ENCODE measurements at places on chromosomes 1 and 21. TPM values are rescaled to one million over a fixed set of nuclear protein-coding genes. Genes with fewer than 3 reads are reported as not detected.

The WNT2B gene
- 4.0 TPM for total RNA-seq

The TATDN3 gene
- total RNA-seq = 15.8 TPM

The TAS1R3 gene
- 1.3 TPM for total RNA-seq

The CAPN8 gene
- total RNA-seq = not detected

The TIE1 gene
- 11.3 TPM for total RNA-seq

The MEX3A gene
- 114 TPM for total RNA-seq

The TMEM39B gene
- 23.2 TPM for total RNA-seq

The GREM2 gene
- 3.7 TPM for total RNA-seq

DNA sequence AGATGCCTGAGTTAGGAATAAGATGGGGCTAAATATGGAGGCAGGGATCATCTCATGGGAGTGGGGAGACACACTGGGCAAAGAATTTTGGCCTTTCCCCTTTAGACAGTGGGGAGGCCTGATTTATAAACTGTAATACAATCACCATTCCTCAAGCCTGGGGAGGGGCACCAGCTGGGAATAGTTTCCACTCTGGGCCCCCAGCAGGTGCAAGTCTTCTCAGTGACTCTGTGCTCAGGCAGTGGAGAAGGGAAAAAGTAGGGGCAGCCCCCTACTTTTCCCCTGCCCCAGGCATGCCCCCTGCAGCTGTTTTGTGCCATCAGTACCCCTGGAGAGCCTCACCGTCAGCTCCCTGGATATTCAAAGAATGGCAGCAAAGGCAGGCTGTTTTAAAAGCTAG lies 19.1 kb downstream of the COA7 start:
- DNase-seq = no peak

DNA sequence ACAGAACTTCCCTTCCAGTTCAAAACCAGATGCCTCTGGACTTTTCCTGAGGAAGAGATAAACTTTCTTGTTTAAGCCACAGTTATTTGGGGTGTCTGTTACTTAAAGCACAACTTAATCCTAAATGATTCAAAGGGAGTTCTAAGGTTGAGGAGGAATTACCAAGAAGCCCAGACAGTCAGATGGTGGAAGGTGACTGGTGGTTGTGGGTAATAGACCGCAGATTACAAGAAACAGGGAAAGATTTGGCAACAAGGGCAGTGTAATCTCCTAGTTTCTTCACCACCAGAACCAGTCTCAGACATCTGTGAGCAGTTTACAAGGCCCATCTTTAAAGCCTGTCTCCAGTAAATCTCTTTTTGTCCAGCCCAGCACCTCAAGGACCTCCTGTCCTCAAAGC lies 130.1 kb upstream of the CTTNBP2NL start:
- no peak for DNase-seq

GRCh38 chr21:33828577-33828976 lies 87.0 kb downstream of the ATP5PO start:
- no peak for DNase-seq

GRCh38 chr1:91129017-91129416 lies 107.2 kb upstream of the ZNF644 start:
- no peak for DNase-seq

DNA sequence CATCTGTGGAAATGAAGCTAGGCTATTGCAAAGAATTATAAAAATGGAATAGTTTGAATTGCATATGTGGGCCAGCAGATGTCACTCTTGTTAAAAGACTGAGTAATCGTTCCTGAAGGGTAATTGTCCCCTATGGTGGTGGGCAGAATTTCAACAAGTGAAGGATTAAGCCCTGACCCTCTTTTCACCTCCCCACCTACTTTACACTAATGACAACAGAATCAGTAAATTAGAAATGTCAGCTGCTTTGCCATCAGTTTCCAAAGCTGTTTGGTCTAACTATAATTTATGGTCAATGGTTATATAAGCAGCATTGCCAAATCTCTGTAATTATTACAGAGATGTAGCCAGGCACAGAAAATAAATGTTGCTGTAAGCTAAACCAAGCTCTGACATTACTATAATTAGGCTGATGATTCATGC lies 898.6 kb downstream of the AMY1C start:
- DNase-seq = no peak

DNA sequence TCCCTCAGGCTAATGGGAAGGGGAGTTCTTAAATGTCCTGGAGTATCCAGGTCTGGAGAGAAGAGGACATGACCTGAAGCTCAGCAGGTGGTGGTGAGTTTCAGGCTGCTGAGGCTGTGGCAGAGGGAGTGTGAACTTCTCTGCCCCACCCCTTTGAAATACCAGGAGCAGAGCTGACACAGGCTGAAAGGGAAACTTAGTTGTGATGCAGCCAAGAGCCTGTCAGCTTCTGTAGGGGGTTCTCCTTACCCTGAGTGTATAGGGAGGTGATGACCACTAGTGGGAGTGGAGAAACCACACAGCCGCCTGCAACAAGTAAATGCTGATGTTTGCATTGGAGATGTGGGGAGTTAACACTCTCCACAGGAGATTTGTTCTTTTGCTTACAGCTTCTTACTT lies 152.3 kb downstream of the FCRL5 start:
- no peak for DNase-seq

- no peak for DNase-seq
These were observed 134.1 kb downstream of the TMEM53 start for GRCh38 chr1:44539991-44540730.

DNA sequence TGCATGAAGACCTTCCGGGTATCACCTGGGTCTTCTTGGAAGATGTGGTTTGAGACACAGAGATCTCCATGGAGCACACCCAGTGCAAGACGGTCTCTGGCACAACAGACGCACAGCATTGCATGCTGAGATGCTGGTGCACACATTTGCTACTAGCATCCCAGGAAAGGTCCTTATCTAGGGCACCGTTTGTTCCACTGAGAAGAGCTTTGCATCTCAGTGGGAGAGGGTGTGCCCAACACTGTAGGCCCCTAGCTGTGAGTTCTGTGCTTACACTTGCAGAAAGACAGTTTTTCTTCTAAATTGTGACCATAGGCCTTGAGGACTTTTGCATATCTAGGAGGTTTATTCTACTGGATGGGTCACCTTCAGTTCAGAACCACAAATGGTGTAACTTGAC lies 554.1 kb downstream of the MATN1 start:
- DNase-seq = no peak

GRCh38 chr1:10593750-10594149 lies 119.0 kb downstream of the PEX14 start:
- no peak for DNase-seq

- no peak for DNase-seq
These were observed 2.5 kb upstream of the ZBTB8A start for GRCh38 chr1:32536764-32537163.

DNA sequence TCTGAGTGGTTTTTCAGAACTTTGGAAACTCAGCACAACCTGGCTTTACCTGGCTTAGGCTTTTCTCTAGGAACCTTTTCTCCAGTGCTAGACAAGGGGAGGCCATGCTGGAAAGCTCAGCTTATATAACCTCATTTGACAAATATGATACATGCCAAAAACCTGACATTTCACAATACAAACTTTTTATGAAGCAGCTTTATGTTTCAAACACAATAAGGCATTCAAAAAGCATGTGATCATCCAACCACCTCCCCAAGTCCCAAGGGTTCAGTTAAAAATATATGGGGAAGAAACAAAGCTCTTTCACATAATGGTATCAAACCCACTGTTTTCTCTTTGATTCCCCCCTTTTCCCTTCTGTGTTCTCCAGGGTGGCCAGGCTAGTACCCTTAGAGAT lies 63.7 kb downstream of the ZC3H11B start:
- DNase-seq = no peak

DNA sequence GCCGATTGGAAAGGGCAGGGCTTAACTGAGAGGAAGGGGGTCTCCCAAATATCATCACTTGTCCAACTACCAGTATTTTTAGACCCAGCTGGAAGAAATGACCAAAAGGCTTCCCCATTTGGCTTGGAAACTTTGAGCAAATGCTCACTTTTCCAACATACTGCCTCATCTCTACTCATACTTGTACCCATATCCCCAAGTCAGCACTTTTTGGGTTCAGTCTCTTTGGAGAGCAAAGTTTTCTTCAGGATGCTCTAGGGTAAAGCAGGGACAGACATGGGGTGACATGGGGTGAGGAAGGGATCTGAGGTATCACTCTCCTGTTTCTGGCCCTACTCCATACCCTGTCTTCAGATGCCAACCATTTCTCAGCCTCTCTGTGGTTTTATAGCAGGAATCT lies 27.2 kb downstream of the LRRN2 start:
- DNase-seq = no peak

DNA sequence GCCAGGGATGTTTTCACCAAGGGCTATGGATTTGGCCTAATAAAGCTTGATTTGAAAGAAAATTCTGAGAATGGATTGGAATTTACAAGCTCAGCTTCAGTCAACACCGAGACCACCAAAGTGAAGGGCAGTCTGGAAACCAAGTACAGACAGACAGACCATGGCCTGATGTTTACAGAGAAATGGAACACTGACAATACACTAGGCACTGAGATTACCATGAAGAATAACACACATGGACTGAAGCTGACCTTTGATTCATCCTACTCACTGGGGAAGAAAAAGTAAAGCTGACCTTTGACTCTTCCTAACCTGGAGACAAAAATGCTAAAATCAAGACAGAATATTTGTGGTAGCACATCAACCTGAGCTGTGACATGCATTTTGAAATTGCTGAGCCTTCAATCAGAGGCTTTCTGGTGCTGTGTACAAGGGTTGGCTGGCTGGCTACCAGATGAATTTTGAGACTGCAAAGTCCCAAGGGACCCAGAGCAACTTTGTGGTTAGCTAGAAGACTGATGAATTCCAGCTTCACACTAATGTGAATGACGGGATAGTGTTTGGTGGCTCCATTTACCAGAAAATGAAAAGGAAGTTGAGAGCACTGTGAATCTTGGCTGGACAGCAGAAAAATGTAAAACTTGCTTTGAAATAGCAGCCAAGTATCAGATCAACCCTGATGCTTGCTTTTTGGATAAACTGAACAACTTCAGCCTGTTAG lies 190.4 kb upstream of the KCTD3 start:
- DNase-seq = no peak

DNA sequence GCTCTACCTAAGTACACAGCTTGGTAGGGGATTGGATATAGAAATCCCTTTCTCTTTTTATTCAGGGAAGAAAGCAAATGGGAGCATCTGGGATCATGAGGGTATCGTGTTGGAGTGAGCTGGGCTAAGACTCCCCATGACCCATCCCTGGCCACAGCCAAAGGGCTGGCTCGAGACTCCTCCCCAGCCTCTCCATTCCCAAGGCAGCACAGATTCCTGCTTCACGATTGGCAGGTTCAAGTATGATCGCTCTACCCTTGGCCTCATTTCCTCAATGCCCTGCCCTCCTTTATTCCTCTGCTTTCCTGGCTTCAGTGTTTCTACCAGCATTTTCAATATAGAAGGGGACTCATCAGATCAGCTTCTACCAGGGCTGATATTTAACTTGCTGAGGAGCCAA lies 89.7 kb downstream of the ATP1A1 start:
- no peak for DNase-seq

- no peak for DNase-seq
These were observed 28.4 kb downstream of the EVI5 start for GRCh38 chr1:92756537-92756936.

- no peak for DNase-seq
These were observed 388.7 kb downstream of the NPHP4 start for GRCh38 chr1:5603353-5604104.

GRCh38 chr1:209409780-209410179 lies 173.7 kb upstream of the CAMK1G start:
- DNase-seq = no peak

- DNase-seq = no peak
These were observed 16.2 kb upstream of the LIN9 start for GRCh38 chr1:226325178-226325577.

GRCh38 chr1:27284425-27285273 lies 37.3 kb upstream of the TMEM222 start:
- DNase-seq = peak; percentile 90

- DNase-seq = no peak
These were observed 30.6 kb downstream of the FYB2 start for GRCh38 chr1:56788588-56788987.

DNA sequence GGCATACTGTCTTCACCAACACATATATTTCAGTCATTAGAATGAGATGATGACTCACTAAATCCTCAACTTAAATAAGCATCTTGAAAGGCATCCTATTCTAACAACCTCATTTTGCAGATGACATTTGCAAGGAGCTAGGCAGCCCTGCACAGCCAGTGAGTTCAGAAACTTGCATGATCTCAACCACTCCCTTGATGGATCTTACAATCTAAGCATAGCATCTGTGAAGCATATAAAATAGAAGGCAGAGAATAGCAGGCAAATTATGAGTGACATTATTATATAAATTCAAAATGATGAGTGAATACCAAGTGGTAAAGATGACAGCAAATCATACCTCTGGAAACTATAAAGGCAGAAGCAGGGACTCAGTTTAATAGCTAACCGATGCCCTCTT lies 31.6 kb downstream of the KRTAP20-3 start:
- no peak for DNase-seq

DNA sequence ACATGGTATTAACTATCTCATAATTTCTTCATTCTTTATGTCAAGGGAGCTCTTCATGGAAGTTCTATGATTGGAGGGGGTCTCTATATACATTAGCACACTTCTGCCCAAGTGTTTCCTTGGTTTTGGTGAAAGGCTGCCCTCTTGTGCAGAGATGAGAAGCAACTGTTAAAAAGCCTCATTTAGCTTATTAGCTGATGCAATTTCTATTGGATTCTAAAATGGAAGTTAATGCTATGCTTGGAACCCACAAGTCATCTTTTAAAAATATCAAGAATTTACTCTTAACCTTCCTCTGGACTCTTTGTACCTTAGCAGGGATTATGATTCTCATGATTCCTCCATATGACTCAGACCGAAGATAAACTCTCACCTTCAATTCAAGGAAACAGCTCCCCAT lies 328.9 kb downstream of the PTBP2 start:
- DNase-seq = no peak

DNA sequence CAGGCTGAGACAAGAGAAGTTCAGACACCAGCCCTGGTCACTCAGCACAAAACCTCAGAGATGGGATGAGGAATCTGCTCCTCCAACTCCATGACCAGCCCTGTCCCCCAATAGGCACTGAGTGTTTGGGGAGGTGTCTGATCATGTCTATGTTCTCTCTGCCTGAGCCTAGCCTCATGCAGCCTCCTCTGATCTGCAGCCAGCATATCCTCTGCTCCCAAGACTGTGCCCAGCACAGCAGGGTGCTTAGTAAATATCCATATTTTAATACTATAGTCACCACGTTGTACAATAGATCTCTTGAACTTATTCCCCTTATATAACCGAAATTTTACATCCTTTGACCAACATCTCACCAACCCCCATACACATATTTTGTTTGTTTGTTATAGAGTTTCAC lies 202.9 kb downstream of the MATN1 start:
- DNase-seq = no peak

Data from glutamatergic neuron (in vitro differentiated cells).